ENCODE measurements at places on chromosomes 4 and X. TPM values are rescaled to one million over a fixed set of nuclear protein-coding genes. Genes with fewer than 3 reads are reported as not detected.

Gene STOX2
- 8.8 TPM for polyA plus RNA-seq

GRCh38 chr4:4985844-4986243 is 33.4 kb downstream of the CYTL1 start:
- no peak for DNase-seq

Gene ZNF280C
- 5.6 TPM for polyA plus RNA-seq

DNA sequence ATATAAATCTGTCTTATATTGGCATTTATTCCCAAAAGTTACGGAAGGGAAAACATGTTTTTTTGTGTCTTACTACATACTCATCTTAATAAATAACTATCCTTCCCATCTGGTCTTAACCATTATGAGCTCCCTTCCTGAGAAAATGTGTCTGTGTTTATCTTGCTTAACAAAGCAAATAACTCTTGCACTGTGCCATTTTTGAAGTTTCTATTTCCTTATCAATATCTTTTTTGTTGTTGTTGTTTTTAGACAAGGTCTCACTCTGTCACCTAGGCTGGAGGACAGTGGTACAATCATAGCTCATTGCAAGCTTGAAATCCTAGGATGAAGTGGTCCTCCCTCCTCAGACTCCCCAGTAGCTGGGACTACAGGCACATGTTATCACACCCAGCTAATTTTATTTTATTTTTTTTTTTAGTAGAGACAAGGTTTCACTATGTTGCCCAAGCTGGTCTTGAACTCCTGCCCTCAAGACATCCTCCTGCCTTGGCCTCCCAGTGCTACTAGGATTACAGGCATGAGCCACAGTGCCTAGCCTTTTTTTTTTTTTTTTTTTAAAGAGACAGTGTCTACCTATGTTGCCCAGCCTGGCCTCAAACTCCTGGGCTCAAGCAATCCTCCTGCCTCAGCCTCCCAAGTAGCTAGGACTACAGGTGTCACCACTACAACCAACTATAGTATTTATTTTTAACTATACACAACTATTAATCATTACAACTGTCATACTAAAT is 36.9 kb downstream of the CNOT6L start:
- DNase-seq, result no peak

Gene ZNF182
- polyA plus RNA-seq, result 9.9 TPM
